Jurkat, Clone E6-1 (cell line): ENCODE measurements at places on chromosomes 11 and 22.

GRCh38 chr11:115498354-115498753 lies 5.9 kb downstream of the CADM1 start:
- DNase-seq: no peak

DNA sequence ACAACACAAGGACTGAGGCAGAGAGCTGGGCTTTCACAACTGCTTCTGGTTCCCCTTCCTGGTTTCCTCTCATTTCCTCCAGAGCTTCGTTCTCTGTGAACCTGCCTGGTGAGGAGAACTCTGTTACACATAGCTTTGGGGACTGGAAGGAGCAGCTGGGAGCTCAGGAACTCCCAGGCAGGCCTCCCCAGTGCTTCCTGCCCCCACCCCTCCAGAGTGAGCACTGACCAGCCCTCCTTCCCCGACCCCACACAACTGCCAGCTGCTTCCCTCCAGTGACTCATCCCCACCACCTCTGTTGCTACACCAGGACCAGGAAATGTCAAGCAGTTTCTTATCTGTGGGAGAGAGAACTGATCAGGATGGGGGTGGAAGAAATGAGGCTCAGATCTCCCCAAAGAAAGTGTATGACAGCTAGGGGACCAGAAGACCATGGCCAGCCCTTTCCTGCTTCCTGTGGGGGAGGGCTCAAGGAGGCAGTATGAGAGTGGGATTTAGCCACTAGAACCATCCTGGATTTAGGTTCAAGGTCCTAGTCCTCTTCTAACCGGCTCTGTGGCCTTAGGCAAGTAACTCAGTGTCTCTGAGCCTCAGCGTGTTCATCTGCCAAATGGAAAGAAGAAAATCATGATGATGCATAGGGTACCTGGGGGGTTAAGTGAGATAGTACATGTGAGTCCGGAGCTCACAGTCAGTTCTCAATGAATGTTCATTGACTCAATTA lies 4.5 kb upstream of the TP53I11 start:
- no peak for DNase-seq

GRCh38 chr11:34819740-34820482 lies 96.3 kb downstream of the APIP start:
- DNase-seq: peak; percentile 70

DNA sequence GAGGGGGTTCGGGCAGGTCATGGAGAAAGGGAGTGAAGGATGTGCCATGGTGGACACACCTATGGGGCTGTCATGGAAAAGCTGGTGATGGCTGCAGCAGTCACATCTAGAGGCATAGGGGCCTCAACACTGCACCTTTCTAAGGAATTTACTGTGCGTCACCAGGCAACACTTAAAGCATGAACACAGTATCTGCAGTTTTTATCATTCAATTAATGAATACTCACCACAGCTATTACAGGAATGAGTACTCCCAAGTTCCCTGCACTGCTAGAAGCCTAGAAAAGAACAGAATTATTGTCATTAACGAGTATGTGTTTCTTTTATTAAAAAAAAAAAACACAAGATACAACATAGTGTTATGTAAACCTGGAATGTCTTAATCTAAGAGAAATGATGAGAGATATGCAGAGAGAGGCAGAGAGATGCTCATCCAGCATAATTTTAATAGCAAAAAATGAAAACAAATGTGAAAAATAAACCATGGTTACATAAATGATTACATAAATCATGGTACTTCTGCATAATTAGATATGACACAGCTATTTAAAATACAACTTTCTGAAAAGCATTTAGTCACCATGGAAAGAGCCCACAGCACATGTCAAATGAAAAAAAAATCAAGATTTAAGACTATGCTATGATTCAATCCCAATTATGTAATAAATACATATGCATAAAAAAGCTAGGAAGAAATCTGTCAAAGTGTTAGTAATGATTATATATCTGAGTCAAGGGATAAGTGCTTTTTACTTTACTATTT lies 19.2 kb downstream of the SERPIND1 start:
- DNase-seq: no peak

- no peak for DNase-seq
Measured at GRCh38 chr11:1336836-1337646, 27.6 kb upstream of the TOLLIP start.

DNA sequence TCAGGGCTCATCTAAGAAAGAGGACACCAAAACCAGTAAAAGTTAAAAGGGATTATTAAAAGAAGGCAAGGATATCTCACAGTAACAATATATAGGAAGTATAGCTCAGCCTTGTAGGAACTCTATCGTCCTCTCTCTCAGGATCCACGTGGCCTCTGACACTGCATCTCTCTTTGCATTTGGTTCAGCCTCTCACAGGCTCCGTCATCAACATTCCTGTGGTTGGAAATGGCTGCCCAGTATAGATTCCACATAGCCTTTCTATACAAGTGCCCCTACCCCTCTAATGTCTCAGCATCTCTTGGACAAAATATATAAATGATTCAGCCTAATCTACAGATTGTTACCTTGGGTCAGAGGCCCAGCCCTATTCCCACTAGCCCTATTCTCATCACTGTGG lies 101.3 kb upstream of the DBX1 start:
- DNase-seq: no peak

GRCh38 chr11:74443071-74443864 lies 24.1 kb downstream of the KCNE3 start:
- no peak for DNase-seq

DNA sequence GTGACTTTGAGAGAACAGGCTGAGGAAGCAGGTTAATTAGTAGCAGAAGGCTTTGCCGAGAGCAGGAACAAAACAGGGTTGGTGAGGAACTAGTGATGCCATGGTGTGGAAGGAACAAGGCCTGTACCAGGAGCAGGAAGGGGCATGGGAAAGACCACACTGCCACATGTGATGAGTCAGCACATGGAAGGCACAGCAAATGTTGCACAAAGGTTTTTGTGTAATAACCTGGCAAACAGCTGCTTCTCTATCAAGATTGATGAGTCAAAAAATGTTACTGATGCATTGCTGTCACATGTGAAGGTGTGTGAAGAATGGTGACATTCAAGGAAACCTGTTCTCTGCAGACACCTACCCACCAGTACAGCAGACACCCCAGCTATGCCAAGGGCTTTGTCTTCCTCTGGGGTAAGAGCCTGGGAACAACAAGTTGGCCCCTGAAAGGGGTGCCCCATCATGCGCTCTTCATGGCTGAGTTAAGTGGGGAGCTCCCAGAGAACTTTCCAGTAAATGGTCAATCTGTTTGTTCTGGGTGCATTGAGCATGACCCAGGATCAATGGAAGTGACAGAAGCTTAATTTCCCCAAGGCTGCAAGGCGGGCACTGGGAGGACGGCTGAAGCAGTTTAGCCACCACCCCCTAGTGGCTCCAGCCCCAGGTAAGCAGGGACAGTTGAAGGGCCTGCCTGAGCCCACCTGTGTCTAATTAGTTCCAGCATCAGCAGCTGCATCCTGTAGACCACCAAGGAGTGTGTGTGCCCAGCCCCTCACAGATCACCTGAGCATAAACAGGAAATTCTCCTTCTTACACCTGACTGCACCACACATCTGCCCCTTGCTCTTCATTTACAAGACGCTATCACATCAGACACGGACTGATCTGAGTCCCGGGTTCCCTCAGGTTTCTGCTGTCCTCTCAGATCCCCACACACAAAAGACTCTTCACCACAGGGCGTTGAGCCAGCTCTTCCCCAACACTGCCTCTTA lies 47.6 kb downstream of the GGTLC2 start:
- no peak for DNase-seq

- DNase-seq: no peak
Measured at GRCh38 chr11:1129143-1129610, 28.6 kb upstream of the MUC5AC start.

DNA sequence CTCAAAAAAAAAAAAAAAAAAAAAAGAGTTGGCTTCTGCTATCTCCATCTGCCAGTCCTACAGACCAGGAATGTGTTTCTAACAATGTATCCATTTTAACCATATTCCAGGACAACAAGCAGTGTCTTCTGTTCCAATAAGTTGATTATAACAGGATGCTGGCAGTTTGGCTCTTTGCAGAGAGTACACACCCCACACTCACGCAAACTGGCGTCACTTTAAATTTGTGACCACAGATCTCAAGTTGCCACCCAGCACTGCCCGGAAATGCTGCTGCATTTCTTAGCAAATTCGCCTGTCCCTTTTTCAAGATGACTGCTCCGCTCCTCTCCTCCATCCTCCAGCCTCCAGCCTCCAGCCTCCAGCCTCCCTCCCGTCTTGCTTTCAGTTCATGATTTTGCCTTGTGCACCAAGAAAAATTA lies 44.3 kb downstream of the SCGB1A1 start:
- no peak for DNase-seq

DNA sequence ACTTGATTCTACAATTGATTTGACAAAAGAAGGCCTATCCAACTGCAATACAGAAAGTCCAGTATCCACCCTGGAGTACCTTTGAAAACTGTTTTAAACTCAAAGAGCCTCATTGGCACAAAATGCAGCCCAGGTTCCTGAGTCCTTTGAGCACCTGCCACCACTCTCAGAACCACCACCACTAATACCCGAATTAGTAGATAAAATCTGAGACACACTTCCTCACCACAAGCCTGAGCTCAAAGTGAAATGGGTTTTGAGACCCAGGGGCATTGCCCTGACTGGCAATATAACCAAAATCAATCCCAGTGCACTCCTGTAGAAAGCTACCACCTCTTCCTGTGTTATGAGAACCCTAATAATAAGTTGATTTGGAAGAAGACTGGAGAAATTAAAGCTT lies 215.7 kb downstream of the CSNK2A3 start:
- DNase-seq: peak; percentile 29

- DNase-seq: no peak
Measured at GRCh38 chr22:30044369-30044768, 35.9 kb upstream of the HORMAD2 start.

DNA sequence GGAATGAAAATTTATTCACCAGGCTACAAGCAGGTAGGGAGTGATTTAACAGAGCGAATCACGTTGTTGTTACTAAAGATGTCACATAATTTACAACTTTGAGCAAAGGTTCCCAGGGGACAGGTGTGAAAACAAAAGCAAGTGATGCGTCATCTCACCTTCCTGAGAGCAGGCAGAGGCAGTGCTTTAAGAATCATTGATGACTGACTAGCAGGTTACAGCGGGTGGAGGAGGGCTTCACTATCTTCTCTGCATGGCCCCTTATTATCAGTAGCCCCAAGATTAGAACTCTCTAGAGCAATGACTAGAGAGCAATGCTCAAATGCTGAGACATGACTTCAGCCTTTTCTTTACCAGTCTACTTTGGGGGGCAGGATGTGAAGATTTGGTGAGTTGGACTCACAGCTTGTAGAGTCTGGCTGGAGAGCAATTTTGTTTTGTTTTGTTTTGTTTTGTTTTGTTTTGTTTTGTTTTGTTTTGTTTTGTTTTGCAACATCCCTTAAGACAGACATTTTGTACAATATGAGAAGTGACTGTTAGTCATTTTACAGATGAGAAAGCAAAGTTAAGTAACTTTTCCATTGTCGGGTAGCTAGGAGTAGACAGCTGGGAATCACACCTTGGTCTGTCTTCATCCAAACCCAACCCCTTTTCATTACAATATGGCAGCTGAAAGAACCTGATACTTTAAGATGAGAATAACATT lies 84.8 kb downstream of the SLC1A2 start:
- DNase-seq: no peak

- DNase-seq: no peak
Measured at GRCh38 chr11:47843361-47844055, 4.6 kb downstream of the NUP160 start.

DNA sequence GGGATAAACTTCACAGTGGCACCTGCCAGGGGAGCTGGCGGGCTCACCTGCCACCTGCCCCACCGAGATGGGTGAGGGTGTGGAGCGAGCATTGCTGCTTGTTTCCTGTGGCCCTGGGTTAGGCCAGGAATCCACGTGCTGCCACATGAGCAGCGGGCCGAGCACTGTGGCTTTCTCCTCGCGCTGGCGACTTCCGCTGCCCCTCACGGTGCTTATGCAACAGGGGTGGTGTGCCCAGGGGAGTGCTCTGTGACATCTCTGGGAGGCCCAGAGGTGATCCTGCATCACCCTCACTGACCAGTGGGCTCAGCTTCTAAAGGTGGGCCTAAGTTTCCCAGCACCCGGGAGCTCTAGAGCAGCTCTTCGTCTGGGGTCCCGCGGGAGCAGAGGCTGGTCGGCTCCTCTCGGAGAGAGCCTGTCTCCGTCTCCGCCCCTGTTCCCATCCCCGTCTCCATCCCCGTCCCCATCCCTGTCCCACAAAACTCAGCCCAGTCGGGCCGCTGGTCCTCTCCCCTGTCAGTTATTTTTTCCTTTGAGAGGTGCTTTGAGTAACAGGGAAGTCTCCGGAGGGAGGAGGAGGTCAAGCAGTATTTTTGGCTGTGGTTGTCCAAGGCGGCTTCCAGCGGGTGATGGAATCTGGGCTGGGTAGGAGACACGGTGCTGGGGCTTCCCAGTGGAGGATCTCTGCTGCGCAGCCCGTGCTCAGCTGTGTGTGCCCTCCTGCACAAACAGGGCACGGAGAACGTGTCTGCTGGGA lies 42.5 kb downstream of the AP2A2 start:
- no peak for DNase-seq

- no peak for DNase-seq
Measured at GRCh38 chr11:116869610-116870009, 32.2 kb upstream of the APOA1 start.

GRCh38 chr11:92500453-92500852 lies 275.8 kb downstream of the FAT3 start:
- no peak for DNase-seq

DNA sequence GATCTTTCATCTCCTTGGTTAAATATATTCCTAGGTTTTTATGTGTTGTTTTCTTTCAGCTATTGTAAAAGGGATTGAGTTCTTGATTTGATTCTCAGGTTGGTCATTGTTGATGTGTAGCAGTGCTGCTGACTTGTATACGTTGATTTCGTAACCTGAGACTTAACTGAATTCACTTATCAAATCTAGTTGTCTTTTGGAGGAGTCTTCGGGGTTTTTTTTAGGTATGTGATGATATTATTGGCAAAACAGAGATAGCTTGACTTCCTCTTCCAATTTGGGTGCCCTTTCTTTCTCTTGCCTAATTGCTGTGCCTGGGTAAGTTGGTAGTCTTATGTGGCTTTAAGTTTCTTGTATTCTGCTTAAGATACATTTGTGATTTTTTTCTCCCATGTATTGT lies 52.8 kb downstream of the CBL start:
- DNase-seq: no peak

DNA sequence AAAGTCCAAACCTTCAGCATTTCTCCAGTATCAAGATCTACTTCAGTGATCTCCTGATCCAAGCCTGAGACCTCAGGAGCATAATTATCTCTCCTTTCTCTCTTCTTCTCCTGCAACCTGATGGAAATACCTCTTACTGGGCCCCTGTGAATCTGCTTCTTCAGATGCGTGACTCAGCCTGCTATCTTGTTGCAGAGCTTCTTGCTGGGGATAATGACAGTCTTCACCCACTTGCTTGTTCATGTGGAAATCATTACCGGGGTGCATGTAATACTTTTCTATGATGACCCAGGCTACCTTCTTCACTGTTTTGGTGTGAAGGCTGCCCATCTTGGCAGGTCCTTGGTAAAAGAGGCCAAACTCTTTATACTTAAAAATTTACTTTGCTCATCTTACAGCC lies 140.0 kb upstream of the POU2AF2 start:
- no peak for DNase-seq
